ENCODE measurements at places on chromosomes 1 and 21.

- DNase-seq, result no peak
Measured at GRCh38 chr1:914131-914890, 9.4 kb upstream of the SAMD11 start.

GRCh38 chr1:43421396-43421795 is 31.7 kb downstream of the SZT2 start:
- DNase-seq, result no peak

- no peak for DNase-seq
Measured at GRCh38 chr1:166868639-166869038, 7.4 kb downstream of the TADA1 start.

GRCh38 chr1:221157026-221157761 is 278.0 kb downstream of the HLX start:
- no peak for DNase-seq

DNA sequence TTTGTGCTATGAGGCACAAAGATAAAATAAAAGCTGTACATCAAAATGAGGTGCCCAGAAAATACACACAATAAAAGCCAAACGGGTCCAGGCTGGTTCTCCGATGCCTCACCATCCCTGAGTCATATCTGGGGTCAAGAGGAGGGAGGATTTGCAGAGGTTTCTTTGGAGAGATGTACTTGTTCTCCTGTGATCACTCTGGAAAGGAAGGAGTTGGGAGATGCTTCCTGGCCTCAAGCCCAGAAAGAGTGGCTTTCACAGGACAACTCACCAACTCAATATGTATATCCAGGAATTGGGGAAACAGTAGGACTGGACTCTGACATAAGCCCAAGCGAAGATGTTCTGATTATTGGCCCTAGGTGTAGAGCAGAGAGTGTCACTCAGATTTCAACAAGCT is 51.9 kb downstream of the DIPK1A start:
- no peak for DNase-seq

- no peak for DNase-seq
Measured at GRCh38 chr1:160630523-160631451, 16.1 kb downstream of the SLAMF1 start.

DNA sequence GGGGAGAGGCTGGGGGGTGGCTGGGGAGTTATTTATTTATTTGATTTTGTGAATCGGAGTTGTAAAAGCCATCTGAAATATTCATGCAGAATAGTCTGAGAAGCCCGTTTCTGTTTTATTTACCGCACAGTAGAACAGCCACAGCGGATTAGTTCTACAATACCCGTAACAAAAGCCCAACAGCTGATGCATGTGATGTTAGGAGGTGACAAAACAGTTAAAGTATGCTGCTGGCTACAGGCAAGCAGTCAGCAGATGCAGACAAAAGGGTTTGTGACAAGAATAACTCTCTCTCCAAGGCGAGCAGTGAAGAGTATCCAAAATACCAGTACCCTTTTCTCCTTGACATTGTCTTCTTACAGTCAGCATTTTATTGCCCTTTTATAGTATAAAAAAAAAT is 42.0 kb downstream of the PROX1 start:
- no peak for DNase-seq

DNA sequence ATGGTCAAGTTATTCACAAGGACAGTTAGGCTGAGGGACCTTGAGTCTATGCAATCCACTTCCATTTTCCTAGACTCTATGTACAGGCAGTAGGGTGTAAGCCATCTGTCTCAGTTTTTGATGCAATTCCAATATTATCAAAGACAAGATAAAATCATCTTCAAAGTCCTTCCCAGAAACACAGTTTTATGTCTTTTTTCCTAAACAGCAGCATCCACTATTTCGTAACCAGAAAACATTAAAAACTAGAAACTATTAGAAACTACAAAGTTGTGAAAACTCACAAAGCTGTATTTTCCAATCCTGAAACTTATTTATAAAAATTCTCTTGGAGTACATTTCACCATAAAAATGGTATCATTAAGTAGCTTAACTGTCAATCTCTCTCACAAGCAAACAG is 93.8 kb downstream of the EPS15 start:
- no peak for DNase-seq

GRCh38 chr1:75583282-75583681 is 27.6 kb downstream of the SLC44A5 start:
- DNase-seq, result no peak

- no peak for DNase-seq
Measured at GRCh38 chr1:17883136-17883535, 128.0 kb downstream of the ACTL8 start.

- no peak for DNase-seq
Measured at GRCh38 chr1:96714881-96715280, 6.7 kb upstream of the PTBP2 start.

DNA sequence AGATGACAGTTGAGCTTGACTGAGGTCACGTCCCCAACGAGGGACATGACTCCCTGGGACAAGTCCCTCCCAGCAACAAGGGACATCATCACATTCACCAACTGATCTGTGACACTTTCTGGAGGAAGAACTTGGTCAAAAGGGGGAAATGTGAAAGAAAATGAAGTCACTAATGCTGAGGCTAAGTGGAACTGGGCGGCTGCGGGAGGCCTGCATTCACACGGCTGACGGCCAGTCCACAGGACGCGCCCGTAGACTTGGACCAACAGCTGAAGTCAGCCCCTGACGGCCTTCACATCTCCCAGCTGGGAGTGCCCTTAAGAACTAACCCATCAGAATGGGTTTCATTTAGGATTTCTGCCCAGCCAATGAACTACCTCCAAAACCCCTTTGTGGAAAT is 26.6 kb downstream of the POFUT2 start:
- DNase-seq, result no peak

- no peak for DNase-seq
Measured at GRCh38 chr1:216691710-216692109, 31.5 kb downstream of the ESRRG start.

- DNase-seq, result no peak
Measured at GRCh38 chr1:246270236-246270635, 236.8 kb downstream of the SMYD3 start.

- no peak for DNase-seq
Measured at GRCh38 chr1:26960625-26960966, 328 bp upstream of the KDF1 start.

- DNase-seq, result no peak
Measured at GRCh38 chr1:118558933-118559332, 373.9 kb upstream of the SPAG17 start.

GRCh38 chr1:100296140-100296539 is 30.1 kb downstream of the RTCA start:
- no peak for DNase-seq

GRCh38 chr1:238738892-238739291 is 647.5 kb upstream of the CHRM3 start:
- no peak for DNase-seq

DNA sequence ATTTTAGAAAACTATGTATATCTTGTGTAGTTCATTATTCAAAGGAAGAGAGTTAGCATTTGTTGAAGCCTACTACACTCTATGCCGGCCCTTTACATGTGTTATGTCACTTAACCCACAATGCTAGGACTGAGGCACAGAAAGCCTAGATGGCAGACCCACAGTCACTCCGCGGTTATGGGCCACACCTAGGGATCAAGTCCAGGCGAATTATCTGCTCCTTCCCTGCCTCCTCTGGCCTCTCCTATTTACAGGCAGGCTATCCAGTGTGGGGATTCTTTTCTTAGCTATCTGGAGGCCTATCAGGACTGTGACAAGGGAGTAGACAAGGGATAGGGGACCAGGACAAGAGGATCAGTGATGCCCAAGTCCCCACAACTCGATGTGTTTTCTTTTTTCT is 33.0 kb downstream of the IER5 start:
- no peak for DNase-seq

DNA sequence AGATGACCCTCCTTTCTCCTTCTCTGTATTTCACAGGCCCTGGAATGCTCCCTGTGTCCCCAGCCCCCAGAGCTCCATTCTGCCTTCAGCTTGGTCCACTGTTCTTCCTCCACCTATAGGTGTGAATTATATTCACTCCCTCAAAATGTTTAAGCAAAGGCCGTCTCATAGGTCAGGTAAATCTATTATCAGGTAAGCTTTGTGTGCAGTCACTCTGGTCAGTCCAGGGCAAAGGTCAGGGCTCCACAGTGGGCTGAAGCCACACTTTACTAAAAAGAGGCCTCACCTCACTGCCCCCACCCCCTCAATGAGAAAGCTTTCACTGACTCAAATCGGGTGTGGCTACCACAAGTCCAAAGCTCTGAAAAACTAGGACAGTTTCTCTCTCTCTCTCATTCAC is 65.9 kb downstream of the DNTTIP2 start:
- no peak for DNase-seq

DNA sequence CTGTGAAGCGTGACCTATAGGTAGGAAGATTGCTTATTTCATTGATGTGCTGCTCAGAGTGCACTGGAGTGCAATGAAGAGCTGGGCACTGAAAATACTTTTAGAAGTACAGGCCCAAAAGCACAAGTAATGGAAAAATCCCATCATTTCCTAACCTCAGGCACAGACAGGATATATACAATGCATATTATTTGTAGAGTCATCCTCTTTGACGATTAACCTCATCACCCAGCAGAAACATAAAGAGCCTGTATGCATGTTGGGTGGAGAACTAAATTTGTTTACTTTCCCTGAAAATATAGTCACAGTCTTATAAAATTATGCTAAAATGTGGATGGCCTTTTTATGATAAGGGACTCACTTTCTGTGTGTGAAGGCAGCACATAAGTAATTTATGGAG is 98.1 kb downstream of the TNNI3K start:
- no peak for DNase-seq

DNA sequence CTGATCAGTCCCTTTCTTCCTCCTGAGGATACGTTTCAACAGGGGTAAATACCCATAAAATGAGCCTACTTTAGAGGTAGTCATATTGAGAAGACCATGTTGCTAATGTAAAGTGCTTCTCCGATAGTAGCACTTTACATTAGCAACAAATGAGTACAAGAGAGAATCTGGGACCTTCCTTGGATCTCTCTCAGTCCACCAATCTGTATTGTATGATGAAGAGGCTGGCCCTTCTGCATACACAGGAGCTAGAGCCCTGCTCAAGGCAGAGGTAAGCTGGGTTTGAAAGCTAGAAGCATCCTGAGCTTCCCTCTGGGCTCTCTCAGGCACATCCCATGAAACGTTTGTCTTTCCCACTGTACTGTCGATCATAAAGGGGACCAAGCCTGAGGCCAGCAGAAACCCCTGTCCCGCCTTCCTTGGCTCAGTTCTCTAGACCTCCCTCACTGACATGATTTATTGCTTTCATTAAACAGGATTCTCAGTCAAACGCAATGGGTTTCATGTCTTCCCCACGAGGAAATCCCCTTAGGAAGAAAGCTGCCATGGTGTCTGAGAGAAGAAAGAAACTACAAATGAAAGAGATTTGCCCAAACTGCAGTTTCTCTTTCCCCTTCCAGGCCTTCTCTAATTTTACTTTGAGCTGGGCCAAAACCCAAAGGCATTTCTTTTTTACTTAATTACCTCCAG is 62.8 kb upstream of the BCAR3 start:
- no peak for DNase-seq

DNA sequence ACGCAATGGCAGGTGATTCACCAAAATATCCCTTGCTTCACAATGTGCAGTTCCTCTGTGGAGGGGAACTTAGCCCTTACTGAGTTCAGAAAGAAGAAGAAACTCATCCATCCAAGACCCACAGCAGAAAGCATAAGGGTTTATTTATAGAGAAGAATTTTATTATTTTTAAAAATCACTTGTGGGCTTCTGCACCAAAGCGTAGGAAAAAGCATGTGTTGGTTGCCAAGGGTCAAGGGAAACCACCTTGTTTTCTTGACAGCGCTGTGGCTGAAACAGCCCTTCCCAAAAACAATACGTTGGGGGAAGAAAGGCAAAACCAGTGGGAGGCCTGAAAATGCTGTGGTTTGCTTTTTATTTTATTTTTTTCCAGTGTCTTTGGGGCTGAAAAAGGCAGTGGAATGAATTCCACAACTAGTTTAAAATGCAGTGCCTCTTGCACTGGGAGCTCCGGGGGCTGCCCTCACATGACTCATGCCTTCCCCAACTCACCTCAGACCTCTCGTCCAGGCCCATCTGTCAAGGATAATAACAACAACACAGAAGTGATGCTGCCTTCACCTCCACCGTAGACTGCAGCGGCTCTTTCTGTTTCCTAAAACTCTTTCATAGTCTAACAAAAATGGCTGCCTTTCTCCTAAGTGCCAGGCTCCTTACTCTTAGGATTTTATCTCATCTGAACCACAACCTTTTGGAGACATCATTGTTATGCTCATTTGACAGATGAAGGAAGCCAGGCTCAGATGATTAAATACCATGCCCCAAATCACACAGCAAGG is 224.2 kb upstream of the JUN start:
- no peak for DNase-seq

GRCh38 chr1:96581772-96582171 is 139.8 kb upstream of the PTBP2 start:
- no peak for DNase-seq

GRCh38 chr1:226470921-226471866 is 63.3 kb upstream of the PARP1 start:
- DNase-seq, result no peak

- DNase-seq, result no peak
Measured at GRCh38 chr1:85603086-85603880, 22.7 kb downstream of the CCN1 start.

- DNase-seq, result no peak
Measured at GRCh38 chr1:88526456-88526855, 157.6 kb upstream of the PKN2 start.

- no peak for DNase-seq
Measured at GRCh38 chr1:1330366-1331067, 563 bp upstream of the TAS1R3 start.

GRCh38 chr1:201355471-201355870 is 22.0 kb downstream of the TNNT2 start:
- no peak for DNase-seq

GRCh38 chr1:234572966-234573365 is 37.0 kb downstream of the IRF2BP2 start:
- DNase-seq, result no peak

DNA sequence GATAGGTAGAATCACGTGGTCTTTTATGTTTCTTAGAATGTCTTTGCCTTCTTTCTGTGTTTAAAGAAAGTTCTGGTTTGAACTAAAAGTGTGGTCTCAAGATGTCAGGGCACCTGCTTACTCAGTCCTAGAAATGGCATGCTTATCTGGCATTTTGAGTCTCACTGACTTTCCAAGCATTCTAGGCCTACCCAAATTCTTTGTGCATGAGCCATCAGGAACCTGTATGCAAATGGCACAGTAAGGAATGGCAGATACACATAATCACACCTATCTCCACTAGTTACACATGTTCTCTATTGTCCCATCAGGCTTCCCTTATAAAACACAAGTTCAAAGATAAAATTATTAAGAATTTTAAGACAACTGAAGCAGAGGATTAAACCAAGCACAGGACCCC is 29.5 kb upstream of the CLCA4 start:
- no peak for DNase-seq

- DNase-seq, result no peak
Measured at GRCh38 chr1:55703726-55704363, 488.7 kb upstream of the USP24 start.

- DNase-seq, result no peak
Measured at GRCh38 chr1:108824051-108824450, 32.8 kb downstream of the AKNAD1 start.
